Nephron progenitor cell (in vitro differentiated cells): ENCODE measurements at places on chromosomes 7 and 10.

DNA sequence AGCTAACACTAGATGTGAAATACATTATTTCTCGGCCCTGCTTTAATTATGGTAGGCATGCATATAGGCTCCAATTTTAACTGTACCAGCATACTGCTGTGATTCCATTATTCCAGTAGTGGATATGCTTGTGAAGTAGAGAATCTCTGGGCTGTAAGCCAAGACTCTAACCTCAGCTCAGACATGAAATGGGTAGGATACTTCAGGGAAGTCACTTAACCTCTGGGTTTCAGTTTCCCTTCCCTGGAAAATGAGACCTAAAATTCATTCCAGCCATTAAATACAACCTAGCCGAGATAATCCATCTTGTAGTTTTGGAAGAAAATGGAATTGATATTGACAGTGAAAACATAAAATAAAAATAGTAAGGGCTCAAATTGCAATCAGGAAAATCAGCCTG, 59.6 kb upstream of the TRIL start:
- no peak for DNase-seq

- no peak for DNase-seq
Observed at GRCh38 chr7:21149809-21150208, 278.1 kb upstream of the SP4 start.

- peak; percentile 26 for DNase-seq
Observed at GRCh38 chr10:19833170-19833824, 17.1 kb downstream of the PLXDC2 start.

GRCh38 chr7:5634107-5634950, 147.1 kb downstream of the RNF216 start:
- DNase-seq: peak; percentile 68

GRCh38 chr7:150385302-150385723, 6.2 kb downstream of the ZNF775 start:
- DNase-seq: no peak

DNA sequence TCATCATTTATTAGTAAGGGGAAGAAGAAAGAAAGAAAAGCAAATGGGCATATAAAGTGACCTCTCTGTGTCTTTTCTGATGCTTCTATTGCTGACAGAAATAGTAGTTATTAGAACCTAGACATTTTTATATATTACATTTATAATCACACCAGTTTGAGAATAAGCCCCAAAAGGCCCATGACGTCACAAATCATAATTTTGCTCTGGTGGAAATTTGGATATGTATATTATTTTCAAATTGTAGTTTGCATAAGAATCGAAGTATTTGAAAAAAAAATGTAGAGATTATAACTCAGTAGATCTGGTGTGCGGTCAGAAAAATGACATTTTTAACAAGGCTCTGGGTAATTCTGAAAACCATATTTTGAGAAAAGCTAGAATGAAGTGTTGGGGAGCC, 101.2 kb upstream of the STEAP1 start:
- DNase-seq: no peak

DNA sequence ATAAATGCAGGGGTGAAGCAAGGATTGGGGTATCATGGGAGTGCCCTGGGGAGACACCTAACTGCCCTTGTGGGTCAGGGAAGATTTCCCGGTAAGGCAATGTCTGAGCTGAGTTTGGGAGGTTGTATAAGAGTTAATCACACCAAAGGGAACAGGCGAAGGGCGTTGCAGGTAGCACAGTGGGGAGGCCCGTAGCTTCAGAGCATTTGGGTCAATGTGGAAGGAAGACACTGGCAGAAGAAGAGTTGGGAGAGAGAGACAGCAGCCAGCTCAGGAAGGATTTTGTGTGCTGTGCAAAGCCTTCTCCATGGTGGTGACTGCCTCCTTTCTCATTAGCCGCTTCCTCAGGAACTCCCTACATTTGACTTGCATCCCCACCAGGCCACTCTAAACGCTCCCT, 80.8 kb upstream of the LEP start:
- DNase-seq: no peak

DNA sequence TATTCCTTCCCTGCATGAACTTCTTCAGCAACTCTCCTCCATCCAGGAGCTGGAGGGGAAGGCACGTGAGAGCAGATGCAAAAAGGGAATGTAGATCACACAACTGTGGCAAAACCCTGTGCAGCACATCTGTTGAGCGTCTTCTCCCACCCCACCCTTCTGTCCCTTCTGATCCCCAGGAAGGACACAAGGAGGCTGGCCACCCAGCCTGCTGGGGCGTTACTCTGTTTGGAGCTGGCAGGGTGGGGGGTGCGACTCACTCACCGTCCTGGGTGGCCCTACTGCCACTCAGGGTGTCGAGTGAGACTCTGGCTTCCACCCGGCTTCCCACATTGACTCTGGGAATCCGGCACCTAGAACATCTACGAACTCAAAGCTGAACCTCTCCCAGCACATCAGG, 10.2 kb upstream of the MMP21 start:
- DNase-seq: no peak

- no peak for DNase-seq
Observed at GRCh38 chr7:142746264-142746663, 3.0 kb upstream of the PRSS1 start.

GRCh38 chr10:129627442-129627841, 160.4 kb downstream of the MGMT start:
- DNase-seq: no peak

DNA sequence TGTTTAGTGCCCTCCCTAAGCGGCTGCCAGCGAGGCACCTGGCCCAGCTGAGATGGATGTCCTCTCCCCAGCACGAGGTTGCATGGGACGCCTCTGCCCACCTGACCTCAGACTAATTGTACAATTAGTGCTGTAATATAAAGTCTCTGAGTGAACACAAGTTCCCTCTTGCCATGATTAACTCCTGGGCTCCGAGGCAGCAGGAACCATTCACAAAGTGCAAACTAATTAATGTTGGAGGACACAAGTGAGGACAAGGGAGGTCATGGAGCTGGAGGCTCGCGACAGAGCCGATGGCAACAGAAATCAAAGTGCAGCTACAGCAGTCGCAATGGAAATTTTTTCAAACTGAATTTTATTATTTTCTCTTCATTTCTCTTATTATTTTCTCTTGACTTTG, 156.6 kb upstream of the ADARB2 start:
- DNase-seq: no peak

- DNase-seq: peak; percentile 85
Observed at GRCh38 chr10:48658243-48658974, 26.3 kb upstream of the WDFY4 start.

GRCh38 chr7:3917436-3917835, 616.4 kb downstream of the SDK1 start:
- DNase-seq: no peak

DNA sequence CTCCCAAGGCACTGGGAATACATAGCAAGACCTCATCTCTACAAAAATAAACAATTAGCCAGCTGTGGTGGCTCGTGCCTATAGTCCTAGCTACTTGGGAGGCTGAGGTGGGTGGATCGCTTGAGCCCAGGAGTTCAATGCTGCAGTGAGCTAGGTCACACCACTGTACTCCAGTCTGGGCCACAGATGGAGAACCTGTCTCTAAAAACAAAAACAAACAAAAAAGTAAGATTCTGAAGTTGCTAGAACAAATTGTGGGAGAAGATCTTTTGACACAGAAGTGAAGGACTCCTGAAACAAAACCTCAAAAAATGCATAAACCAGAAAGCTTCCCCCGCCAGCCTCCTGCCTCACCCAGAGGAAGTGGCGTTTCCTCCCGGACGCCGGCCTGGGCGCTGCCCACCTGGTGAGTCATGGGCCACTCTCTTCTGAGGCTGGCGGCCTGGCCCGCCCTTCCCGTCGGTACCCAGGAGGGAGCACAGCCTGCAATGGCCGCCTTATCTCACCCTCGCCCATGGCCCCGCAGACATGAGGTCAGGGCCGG, 25.4 kb upstream of the ELN start:
- DNase-seq: no peak

DNA sequence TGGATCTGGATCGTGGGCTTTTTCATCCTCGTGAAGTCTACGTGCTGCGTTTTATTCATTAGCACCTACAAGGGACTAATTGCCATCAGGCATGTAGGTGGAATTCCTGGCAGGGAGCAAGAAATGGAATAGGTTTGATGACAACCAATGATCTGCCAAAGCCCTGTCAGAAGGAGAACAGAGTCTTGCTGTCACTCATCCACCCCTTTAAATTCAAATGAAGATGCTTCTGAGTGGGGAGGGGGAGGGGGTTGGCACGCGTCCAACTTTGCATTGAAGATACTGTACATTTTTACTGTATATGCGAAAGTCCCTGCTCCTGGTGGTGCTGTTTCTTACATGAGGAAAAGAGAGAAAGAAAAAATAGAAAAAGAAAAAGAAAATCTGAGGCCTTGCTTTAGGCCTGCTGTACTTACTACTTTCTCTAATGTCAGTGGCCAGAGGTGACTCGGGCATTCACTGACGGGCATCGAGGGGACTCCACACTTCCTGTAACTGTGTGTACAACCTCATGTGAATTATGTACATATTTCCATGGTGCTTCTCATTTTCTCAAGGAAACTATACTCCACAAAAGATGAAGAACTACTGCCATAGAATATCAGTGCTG, 569.1 kb downstream of the INHBA start:
- no peak for DNase-seq

- DNase-seq: no peak
Observed at GRCh38 chr7:140390034-140390433, 8.3 kb downstream of the SLC37A3 start.

DNA sequence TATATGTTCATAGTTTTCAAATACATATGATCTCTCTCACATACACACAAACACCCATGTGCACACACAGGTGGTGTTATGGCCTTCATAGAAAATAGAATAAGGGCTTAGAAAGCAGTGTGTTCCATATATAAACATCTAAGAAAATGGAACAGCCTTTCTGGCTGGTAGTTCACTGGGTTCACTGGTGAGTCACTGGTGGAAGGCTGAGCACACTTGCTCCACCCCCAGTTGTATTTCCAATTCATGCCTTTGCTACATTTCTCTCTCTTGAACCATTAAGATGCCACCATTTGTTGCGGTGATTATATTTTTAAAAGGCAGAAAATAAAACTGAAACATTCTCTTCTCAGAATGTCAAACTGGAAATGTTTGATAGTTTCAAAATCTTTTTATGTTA, 252.1 kb downstream of the GLI3 start:
- DNase-seq: no peak

DNA sequence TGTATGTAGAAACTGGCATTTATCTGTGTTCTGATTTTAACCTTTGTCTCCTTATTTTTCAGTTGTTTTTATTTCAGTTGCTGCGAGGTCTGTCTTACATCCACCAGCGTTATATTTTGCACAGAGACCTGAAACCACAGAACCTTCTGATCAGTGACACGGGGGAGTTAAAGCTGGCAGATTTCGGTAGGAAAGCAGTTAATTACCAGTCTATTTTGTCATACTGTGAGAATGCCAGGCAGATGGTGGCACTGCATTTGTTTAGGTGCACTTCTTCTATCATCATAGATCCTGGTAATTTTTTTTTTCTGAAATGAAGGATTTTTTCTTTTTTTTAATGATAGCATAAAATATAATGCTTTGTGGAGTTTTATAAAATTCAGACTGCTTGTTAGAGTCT, 321.4 kb downstream of the CDK14 start:
- DNase-seq: no peak

DNA sequence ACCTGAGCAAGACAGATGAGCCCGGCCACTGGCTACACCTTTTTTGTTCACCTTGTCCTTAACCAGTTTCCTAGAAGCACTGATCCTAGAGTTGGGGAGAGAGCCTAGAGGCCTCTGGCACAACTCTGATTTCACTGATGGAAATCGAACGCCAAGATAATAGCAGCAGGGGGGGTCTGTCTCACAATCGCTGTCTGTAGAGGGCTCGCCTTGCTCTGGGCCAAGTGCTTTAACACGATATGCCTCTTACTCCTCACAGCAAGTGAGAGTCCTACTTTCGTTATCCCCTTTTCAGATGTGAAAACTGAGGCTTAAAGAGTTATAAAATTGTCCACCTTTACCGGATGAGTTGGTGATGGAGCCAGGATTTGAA, 472 bp downstream of the RASSF4 start:
- DNase-seq: no peak

DNA sequence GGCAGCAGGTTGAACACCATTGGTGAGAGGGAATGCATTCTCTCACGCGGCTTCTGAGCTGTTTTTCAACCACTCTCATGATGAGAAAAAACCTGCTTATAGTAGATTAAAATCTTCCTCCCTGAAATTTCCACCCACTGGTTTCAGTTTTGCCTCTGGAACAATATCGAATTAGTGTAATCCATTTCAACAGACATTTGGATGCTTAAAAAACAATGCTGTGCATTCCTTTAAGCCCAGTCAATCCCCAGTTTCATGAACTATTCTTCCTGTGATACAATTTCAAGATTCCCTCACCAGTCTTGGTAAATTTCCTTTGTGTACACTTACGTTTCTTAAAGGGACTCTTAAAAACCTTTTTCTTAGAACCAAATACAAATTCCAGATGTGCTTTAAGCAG, 89.6 kb downstream of the ITIH5 start:
- DNase-seq: no peak

DNA sequence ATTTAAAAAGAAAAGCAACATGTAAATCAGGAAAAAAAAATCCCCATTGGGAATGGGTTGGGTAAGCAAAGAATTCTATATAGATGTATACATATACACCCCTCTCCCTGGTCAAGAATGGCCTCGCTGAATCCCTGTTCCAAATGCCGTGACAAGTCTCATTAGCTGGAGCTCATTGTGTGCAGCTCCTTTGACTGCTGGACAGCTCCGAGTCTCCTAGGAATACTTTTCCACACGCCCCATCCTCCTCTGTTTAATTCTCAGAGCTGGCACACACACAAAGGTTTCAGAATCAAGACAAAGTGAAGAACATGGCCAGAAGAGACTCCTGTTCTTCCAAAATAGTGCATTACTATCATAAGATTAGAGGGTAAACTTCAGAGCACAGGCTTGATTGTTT, 130.9 kb upstream of the MKLN1 start:
- DNase-seq: peak; percentile 24

- no peak for DNase-seq
Observed at GRCh38 chr10:3397846-3398245, 225.3 kb upstream of the PITRM1 start.

- no peak for DNase-seq
Observed at GRCh38 chr7:2806571-2806970, 37.5 kb downstream of the GNA12 start.

GRCh38 chr10:117249493-117250093, 8.7 kb downstream of the SLC18A2 start:
- DNase-seq: no peak

DNA sequence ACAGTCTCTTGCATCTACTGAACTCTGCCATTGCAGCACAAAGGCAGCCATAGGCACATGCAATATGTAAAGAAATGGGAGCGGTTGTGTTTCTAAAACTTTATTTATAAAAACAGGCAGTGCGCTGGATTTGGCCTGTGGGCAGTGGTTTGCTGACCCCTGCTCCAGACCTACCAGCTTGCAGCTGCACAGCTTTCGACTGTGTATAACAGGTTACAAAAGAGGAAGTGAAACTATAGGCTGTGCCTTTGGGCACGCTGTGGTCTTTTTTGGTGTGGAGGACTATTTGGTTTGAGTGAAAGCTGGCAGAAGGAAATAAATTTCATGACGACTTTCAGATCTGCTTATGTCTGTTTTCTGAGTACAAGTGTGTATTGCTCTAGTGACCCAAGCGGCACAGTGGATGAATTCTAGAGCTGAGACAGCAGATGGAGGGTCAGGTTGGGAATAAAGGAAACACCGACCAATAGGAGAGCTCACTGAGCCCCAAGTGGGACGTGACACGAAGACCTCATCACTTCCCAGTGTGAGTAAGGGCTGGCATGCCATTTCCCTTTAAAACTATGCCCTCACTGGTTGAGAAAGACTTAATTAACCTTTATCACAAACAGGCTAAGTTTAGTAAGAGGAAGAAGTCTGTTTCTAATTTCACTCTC, 152.7 kb downstream of the ANK3 start:
- no peak for DNase-seq

GRCh38 chr7:3762146-3762831, 461.2 kb downstream of the SDK1 start:
- DNase-seq: no peak
